NCI-H1417 (cell line): ENCODE measurements at places on chromosomes 3 and 15.

DNA sequence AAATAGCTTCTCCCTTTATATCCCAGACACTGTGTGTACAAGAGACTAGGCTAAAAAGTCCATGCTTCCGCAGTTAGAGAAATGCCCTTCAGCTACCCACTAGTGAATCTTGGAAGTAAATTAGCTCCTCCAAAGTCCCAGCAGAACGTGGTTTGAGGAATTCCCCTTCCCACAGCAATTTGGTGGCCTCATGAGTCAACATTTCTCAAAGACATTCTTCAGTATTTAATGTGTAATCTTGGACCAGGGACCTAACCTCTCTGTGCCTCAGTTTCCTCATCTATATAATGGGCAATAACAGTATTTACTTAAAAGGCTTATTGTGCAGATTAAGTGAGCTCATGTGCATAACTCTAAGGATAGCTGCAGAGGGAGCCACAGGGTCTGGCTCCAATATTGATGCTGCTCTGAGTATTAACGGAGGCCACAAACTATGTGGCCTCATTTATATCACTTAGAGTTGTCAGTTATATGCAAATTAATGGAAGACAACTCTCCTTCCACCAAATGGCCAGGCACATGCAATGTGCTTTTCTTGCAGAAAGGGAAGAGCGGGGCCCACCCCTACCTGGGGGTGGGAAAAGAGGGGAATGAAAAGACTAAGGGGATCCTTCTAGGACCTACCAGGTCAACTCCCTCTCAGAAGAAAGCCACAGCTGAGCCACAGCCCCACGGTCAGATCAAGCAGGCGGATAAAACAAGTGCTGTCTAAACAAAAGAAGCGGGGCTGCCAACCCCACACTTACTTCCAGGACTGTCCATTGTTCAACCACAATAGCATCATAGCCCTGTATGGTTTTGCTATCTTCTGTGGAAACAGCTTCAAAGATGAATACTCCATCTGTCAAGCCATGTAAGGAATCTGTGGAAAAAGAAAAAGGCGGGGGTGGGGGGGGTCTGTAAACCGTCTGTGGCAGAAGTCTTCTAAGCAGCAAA lies 92.4 kb downstream of the OXNAD1 start:
- no peak for DNase-seq

DNA sequence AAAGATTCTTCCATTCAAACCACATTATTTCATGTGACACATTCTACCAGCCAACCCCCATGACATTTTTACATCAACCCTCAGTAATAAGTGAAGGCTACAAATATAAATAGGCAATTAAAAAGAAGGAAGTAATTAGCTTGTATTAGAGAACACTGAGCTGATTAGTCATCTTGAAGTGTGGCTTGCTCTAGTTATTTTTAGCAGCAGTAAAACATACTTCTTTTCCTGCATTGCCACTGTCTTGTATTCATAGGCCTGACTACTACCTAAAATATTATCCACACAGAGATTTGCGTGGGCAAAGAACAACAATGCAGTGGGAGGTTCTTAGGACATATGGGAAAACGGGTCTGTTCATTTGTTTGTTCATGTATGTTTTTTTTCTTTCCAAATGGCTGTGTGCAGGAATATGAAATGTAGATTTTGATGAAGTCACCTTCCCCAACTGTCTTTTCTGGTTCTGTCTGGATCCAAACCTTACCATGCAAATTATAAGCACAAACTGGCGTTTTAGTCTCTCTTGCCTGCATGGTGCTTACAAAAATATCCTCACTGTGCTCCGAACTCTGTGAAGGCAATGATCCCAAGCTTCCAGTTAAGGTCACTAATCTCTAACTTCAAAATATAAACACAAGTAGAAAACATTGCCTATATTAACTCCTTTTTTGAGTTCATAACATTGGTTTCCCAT lies 31.5 kb upstream of the TM4SF4 start:
- peak; percentile 14 for DNase-seq

DNA sequence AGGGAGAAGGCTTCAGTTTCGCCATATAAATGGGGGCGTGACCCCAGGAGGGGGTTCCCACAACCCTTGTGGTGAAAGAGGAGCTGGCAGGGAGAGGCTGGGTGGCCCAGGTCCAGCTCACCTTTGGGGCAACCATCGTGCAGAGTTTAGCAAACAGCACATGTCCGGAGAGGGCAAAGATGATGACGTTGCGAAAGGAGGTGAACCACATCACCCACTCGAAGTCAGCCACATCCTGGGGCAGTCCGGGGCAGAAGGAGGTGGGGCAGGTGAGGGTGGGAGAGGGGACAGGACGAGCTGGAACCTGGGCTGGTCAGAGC lies 3.7 kb downstream of the HHATL start:
- no peak for DNase-seq

- DNase-seq: no peak
These were observed 352.0 kb downstream of the SOX2 start for GRCh38 chr3:182063742-182064141.

GRCh38 chr3:149800693-149801092 lies 8.3 kb upstream of the ANKUB1 start:
- DNase-seq: no peak

DNA sequence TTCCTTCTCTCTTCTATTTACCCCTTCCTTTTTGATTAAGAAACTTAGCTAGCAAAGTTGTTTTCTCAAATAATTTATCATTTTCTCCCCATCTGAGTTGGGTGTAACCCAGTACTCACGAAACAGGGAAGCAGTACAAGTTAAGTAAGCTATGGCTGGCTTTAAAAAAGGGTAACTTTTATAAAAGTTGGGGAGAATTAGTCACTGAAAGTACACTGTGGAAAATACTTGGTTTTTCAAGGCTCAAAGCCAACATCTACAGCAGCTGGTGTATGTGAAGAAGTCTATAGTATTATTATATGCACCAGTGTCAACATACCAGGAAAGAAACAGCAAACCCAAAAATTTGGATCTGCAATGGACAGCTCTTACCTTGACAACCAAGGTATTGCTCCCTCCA lies 25.5 kb downstream of the CLK3 start:
- DNase-seq: no peak

- DNase-seq: peak; percentile 54
These were observed 100.8 kb upstream of the SOX2 start for GRCh38 chr3:181610973-181611265.

GRCh38 chr3:32713181-32713580 lies 28.2 kb downstream of the CNOT10 start:
- no peak for DNase-seq

GRCh38 chr15:80152896-80153876 lies at the start of gene FAH:
Gene FAH (plus strand): TSS chr15:80152999. CDS start chr15:80153055, 56 bp downstream.
- DNase-seq: peak; percentile 87

- no peak for DNase-seq
These were observed 19.9 kb downstream of the ALDH1L1 start for GRCh38 chr3:126160243-126161210.

DNA sequence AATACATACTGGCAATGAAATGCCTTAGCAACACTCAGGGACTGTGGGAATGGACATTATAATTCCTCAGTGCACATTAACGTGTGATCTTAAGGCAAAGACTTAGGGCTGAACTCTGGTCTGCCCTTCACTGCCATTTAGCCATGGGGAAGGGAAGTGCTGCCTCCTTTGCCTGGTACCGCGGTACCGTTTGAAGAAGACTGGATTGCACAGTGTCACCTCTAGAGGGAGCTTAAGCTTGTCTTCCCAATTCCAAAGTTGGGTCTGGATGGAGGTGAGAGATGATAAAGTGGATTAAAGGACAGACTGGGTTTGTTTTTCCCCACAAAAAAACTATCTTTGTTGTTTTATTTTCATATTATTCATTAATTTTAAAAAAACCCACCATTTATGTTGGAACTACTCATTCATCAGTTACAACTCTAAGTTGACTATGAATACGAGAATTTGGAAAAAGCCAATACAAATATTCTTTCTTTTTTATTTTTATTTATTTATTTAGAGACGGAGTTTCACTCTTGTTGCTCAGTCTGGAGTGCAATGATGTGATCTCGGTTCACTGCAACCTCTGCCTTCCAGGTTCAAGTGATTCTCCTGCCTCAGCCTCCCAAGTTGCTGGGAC lies 60.0 kb upstream of the SYN2 start:
- peak; percentile 3 for DNase-seq

GRCh38 chr3:141330718-141331376 lies 37.5 kb upstream of the ZBTB38 start:
- no peak for DNase-seq

- DNase-seq: peak; percentile 34
These were observed 72.9 kb downstream of the RPL39L start for GRCh38 chr3:187066228-187066995.

DNA sequence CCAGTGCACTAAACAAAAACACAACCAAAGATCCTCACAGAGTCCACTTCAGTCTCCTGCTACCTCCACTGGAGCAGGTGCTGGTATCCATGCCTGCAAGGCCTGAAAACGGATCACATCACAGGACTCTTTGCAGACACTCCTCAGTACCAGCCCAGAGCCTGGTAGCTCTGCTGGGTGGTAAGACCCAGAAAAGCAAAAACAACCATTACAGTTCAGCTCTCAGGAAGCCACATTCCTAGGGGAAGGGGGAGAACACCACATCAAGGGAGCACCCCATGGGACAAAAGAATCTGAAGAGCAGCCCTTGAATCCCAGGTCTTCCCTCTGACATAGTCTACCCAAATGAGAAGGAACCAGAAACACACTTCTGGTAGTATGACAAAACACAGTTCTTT lies 52.5 kb upstream of the PFN2 start:
- DNase-seq: no peak

- DNase-seq: no peak
These were observed 53.3 kb upstream of the MELTF start for GRCh38 chr3:197082871-197083270.

- no peak for DNase-seq
These were observed 34.4 kb downstream of the RARB start for GRCh38 chr3:25462495-25462894.

DNA sequence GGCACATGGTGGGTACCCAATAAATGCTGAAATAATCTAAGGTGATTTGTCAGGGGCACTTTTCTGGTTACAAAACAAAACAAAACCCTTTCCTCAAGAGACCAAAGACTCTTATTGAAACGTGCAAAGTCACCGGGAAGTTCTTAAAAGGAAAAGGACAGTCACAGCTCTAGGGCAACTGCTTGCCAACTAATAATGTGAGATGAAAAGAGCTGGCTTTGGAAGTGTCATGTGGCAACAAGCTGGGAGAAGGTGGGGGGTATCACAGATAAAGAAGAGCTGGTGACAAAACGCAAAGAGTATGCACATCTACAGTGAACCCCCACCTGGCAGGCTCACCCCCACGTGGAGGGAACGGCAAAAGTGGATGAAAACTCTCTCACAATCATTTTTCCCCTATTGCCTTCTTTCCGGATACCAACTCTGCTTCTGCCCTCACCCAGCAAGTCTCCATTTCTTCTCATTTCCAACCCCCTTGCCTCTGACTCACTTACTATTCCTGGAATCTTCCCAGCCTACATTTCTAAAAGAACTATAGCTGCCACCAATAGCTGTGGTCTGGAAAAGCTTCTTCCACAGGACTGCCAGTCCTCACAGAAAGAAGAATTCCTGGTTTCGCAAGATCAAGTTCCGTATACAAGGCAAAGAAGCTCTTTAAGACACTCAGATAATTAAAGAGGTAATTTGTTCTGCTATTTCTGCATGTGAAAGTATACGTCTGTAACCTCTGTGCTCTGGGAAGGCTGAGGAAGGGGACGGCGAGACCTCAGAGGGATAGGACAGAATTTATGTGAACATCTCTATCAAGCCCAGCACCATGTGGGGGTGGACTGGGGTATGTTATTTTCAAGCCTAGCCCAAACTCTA lies 21.8 kb upstream of the ANPEP start:
- DNase-seq: no peak

DNA sequence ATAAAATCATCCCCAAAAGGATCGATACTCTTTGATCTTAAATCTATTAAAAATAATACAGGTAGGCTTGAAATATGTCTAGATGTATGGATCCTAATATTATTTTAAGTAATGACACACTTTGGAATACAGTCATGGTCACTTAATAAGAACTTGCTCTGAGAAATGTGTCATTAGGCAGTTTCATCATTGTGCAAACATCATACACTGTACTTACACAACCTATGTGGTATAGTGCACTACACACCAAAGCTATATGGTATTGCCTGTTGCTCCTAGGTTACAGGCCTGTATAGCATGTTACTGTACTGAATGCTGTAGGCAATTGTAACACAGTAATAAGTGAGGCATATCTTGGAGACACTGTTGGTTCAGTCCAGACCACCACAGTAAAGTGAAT lies 307.1 kb downstream of the RAP2B start:
- DNase-seq: no peak

GRCh38 chr3:19937459-19938294 lies 3.7 kb upstream of the EFHB start:
- DNase-seq: no peak

- no peak for DNase-seq
These were observed 51.3 kb downstream of the TPRG1 start for GRCh38 chr3:189222927-189223636.

GRCh38 chr15:82177291-82178010 lies 85.1 kb downstream of the EFL1 start:
- no peak for DNase-seq

- DNase-seq: no peak
These were observed 52.6 kb downstream of the FBN1 start for GRCh38 chr15:48592933-48593332.

GRCh38 chr15:72786676-72787345 lies 3.3 kb upstream of the ADPGK start:
- no peak for DNase-seq

DNA sequence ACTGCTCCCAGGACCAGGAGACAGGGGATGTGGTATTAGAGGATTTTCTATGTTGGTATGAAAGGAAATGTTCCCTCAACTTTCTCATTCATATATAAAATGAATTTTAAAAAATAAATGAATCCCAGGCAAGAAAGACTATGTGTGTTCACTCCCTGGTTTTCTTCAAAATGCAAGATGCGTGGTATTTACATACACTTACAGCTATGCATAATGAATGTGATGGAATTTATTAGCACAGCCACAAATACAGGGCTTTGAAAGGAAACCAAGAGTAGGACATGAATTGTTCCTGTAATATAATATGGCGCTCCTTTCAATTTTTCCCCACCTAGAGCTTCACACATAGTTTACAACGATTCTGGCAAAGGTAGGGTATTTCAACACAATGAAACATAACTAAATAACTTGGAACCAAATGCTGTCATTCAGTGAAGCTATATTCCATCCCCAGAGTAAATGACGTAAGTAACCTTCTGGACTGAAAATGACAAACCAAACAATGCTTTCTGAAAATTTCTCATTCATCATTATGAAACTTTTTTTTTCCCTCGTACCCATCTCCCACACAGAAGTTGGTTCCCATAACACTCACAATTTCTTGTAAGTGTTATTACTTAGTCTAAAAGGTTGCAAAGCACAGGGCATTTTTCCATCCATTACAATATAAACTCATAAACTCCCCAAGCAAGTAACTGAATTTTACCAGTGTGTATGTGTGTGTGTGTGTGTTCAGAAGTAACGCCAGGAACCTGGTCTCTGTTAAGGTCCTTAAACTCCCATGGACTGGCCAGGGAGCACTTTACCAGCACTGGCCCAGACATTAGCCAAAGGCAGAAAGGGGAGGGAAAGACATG lies 41.8 kb downstream of the CBLB start:
- no peak for DNase-seq

DNA sequence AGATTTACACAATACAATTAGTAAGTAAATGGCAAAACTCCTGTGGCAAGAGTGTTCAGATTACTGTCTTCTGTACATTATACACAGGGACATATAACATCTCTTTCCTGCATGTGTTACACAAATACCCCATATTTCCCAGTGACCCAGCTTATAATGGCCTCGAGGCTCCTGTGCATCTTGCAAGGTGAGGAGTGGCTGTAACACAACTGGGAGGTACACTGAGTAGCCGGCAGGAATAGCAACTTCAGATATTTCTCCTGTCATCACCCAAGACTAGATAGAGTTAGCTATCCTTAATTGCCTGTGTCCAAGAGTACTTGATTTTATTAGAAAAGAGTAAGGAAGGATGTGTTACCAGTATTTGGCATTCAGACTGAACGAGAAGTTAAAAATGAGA lies 5.6 kb downstream of the GMPS start:
- no peak for DNase-seq
